CD4-positive, alpha-beta T cell treated with Interferon alpha-2 for 1 hour (primary cell): ENCODE measurements at places on chromosomes 12 and 14.
A peak's percentile ranks its signal among the peaks of the same experiment; 100 is the strongest.

GRCh38 chr14:57865403-57866198 lies at the start of gene SLC35F4:
Gene SLC35F4, minus strand, starts transcription at chr14:57866092.
- no peak for DNase-seq

DNA sequence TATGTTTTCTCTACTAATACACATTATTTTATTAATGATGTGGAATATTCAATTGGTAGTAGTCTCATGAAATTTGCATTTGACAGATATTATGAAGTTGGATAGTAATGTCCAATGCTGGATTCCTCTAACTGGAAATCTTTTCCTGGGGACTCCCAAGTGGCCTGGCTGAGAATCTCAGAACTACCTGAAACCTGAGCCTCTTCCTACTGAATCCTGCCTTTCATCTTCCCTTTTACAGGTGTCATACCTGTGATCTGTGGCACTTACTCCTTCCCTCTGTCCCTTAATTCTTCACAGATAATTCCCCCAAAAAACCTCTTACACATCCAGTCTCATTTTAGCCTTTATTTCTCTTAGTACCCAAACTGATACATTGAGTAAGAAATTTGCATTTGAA lies 89.7 kb upstream of the MYF6 start:
- no peak for DNase-seq

GRCh38 chr14:68328509-68328908 lies 464.4 kb downstream of the ZFP36L1 start:
- DNase-seq: no peak

DNA sequence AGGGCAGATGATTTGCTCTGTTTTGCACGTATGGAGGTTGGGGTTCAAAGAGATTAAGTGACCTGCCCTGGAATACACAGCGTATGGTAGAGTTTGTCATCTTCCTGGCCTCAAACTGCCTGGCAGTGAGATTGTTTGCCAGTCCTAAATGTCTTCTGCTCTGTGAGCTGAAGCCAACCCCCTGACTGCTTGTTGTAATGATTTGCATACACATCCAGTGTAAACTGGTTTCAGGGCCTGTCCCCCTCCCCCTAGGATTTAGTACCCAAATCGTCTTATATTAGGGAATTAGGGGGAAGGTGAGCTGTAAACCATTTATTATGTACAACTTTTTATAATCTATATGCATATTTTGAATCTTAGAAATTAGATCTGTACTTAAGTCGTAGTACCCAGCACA lies 38.4 kb downstream of the AKAP3 start:
- no peak for DNase-seq

- DNase-seq: no peak
Observed at GRCh38 chr12:42498549-42499247, 90.8 kb downstream of the PRICKLE1 start.

DNA sequence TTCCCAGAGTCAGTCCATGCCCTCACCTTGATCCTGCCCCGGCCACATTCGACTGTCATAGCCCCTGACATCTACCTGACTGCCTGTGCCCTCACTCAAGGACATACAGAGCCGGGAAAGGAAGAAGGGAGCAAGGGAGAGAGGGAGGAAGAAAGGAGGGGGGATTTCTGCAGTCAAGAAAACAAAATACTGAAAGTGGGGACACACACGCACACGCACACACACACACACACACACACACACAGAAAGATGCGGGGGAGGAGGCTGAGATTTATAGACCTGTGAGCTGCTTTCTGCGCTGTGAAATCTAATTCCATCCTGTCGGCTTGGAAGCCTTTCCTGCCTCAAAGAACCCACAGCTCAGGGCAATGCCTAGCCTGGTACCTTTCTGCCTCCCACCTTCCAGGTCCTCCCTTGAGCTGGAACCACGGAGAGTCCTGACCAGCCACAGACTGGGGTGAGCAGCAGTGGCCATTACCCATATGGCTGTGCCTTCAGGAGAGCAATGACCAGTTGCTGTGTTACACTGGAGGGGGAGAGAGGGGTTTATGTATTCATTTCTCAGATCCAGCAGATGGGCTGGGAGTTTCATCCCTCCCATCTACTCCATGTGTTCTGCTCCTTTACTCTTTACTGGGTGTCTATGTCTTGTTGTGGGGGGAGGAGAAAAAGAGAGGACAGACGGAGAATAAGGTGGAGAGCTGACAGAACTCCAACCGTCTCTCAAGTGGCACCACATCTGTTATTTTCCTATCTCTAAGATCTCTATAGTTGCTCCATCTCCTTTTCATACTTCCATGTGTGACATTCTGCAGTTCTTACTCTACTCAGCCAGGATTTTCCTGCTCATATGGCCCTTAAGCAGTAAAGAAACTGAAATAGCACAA lies 12.9 kb downstream of the C14orf93 start:
- DNase-seq: no peak

DNA sequence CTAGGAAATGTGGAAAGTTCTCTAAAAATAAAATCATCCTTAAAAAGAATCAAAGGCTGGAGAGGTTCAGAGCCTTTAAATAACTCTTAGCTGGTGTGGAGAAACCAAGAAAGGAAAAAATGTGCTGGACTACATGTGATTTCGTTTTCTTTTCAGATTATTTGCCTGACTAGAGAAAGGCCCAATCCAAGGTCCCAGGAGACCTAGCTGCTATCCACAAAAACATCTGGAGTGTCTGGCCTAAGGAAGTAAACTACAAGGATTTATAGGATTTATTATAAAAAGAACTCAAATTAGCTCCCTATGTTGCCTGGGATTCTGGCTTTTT lies 774 bp upstream of the TMEM30B start:
- DNase-seq: no peak

DNA sequence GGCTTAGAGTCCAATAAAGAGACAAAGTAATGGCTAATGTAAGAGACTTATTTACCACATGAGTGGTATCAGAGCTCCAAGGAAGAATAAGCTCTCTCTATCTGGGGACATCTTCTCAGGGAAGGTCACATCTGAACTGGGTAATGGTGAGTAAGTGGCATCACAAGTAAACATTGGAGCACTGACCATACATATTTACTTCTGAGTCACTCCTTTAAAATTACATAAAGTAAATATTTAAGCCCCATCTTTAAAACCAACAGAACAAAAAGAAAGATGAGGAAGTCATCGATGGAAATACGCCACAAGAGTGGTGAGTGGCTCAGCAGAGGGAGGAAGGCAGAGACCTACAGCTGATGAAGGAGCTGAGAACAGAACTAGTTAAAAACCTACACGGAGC lies 159.9 kb downstream of the DUSP6 start:
- DNase-seq: no peak

DNA sequence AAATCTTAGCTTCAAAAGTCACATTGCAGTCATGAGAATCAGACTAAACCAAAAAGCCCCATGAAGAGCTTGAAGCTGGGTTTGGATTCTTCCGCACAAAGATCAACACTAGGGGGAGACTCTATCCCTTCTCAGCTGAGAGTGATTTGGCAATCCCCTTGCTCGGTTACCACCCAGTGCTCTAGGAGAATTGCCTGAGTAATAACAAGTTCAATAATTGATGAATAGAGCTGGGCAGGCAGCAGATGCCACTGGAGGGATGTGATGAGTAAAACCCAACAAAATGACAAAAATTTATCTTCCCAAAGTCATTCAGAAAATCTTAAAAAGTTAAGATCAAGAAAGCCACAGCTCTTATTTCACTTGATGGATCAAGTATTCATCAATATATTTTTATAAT lies 185.6 kb upstream of the ARID2 start:
- peak; percentile 68 for DNase-seq

DNA sequence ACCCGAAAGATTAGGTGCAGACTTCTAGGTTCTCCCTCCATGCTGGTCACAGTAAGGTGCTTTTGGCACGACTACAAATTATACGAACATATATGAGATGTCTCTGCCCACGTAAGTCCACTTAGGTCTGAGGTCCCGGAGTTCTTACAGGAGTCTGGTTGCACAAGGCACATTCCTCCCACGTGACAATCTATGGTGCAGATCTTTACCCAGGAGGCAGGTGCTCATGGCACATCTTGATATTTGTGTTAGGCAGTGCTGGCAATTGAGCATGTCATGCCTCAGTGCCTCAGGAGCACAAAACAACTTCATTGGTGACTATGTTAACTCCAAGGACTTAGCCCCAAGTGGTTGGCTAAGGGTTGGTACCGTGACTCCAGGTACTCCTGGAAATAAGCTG lies 92.0 kb upstream of the AMN1 start:
- DNase-seq: no peak

DNA sequence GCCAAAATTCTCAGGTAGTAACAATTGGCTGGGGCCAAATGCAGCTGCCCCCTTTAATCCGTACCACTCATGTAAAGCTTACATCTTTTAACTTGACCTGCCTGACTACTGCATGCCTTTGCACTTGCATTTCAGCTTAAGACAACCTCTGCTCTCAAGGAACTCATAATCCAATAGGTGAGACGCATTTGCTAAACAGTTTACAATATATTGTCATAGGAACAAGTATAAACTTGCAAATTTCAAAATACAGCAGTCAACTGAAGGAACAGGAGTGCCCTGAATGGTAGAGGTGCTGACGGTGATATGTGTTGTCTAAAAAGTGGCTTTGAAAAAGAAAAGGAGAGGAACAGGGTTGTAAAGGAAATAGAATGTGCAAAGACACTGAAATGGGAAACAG lies 3.6 kb upstream of the BRMS1L start:
- DNase-seq: no peak

GRCh38 chr14:52299692-52300278 lies 14.3 kb upstream of the PTGER2 start:
- DNase-seq: peak; percentile 78

DNA sequence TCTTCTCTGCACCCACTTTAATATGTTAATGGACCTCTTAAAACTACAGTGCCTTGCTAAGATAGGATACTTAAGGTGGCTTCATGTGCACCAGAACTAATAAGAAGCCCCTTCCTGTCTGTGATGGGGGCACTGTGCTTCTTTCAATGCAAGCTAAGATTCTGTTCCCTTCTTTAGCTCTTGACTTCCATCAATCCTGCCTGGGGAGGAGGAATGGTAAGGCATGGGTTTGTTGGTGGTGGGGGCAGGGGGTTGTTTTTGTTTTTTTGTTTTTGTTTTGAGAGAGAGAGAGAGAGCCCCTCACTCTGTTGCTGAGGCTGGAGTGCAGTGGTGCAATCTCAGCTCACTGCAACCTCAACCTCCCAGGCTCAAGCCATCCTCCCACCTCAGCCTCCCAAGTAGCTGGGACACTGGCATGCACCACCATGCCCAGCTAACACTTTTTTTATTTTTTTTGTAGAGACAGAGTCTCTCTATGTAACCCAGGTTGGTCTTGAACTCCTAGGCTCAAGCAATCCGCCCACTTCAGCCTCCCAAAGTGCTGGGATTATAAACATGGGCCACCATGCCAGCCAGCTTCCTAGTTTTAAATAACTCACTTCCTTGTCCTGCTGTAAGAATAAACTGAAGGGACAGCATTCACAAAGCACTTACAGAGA lies 4.5 kb upstream of the KRT3 start:
- no peak for DNase-seq

- no peak for DNase-seq
Observed at GRCh38 chr14:24913746-24914145, 136.2 kb downstream of the STXBP6 start.

DNA sequence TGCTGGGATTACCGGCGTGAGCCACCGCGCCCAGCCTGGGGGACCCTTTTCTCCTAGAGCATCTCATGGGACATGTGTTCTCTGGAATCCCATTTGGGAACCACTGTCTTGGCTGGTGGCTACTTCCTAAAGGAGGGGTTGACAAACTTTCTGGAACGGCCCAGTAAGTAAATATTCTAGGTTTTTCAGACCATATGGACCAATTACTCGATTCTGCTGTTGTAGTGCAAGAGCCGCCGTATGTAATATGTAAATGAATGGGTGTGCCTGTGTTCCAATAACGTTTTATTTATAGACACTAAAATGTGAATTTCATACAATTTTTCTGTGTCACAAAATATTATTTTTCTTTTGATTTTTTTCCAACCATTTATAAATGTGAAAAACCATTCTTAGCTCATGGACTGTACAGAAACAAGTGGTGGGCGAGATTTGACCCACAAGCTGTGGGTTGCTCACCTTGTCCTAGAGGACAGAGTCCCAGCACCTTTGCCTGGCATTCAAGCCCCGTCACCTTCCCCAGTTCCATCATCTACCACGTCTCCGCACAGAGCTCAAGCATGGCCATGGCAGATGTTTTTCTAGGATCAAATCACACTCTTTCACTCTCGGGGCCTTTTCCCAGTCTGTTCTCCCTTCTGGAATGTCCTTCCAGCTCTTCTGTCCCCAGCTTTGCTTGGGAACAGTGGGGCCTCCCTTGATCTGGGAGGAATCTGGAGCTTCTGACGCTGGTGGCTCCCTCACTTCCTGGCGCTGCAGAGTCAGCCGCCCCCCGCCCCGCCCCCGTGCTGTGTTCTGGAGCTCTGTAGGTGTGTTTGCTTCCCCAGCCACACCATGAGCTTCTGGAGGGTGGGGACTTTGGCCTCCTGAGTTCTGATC lies 17.9 kb upstream of the RCOR1 start:
- DNase-seq: no peak

DNA sequence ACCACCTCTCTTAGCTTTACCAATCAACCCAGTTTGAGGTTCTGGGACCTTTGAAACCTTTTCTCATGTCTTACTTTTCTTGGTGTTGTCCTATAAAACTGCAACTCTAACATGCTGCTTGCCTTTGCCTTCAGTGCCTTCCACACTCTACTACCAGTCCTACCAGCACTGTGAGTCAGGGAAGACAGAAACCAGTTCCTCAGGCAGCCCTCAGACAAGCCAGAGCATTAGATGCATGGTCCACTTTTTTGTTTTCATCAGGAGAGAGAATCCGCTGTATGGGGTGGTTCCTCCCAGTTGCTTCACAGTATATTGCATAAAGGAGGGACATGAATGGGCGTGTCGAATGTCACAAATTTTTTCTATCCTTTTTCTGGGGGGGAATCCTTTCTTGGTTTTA lies 17.3 kb upstream of the KLRB1 start:
- no peak for DNase-seq

GRCh38 chr12:91370086-91370868 lies 187.7 kb upstream of the DCN start:
- no peak for DNase-seq

- DNase-seq: no peak
Observed at GRCh38 chr12:121508533-121508932, 72.3 kb downstream of the KDM2B start.

DNA sequence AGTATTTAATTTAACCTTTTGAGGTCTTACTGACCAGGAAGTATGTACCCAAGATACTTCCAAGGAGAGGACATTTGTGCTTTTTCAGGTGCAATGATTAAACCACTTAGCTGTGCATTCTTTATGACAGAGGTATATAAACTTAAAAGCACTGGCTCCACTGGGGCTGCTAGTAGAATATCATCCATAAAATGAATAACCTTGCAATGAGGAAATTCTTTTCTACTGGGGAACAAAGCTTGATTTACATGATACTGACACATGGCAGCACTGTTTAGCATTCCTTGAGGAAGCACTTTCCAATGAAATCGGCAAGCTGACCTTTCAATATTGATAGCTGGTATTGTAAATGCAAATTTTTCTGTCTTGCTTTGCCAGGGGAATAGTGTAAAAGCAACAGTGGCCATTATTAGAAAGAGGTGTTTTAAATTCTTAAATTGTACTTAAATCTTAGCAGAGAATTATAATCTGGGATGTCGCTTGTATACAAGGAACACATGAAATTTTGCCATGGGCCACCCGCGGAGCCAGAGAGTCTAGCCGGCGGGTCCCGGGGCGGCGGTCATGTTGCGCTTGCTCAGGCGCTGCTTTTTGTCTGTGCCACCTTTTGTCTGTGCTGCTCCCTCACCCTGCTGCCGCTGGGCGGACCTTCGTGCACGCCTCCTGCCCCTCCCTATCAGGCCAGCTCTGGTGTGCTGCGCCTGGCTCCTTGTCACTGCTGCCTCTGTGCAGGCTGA lies 20.9 kb upstream of the BLTP3B start:
- DNase-seq: peak; percentile 66
